ENCODE measurements at places on chromosomes 12 and 14. TPM values are rescaled to one million over a fixed set of nuclear protein-coding genes. Genes with fewer than 3 reads are reported as not detected.

DNA sequence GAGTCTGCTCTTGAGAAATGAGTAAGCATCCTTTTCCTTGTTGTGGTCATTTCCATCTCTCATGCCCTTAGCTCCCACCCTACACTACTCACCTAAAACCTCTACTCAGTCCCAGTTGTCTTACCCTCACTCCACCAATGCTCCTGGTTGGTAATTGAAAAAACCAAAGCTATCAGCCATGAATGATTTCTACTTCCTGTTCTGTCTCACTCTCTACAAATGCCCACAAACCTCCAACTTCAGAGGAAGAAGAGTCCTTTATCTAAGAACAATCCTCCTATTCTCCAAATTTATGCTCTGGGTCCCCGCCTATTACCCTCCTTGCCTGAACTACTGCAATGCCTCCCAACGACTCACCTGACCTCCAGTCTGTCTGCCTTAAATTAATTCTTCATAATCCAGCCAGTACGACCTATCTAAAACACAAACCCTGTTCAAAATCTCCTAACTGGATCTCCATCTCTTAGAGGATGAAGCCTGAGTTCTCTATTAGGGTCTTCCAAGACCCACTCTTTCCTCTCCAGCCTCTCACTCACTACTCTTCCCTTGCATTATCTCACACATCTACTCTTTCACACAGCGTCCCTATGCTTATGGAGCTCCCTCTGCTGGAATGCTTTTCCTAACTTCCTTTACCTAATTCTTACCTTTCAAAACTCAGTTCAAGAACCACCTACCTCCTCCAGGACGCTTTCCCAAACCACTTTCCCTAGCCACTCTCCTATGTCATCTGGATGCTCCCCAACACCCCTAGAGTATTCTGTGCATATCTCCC is 2.2 kb downstream of the DHRS1 start:
- H3K36me3 ChIP-seq: no peaks in the 10 kb centered on the region
- peaks cover 7% of the 10 kb centered on the region for H3K4me1 ChIP-seq
- peak overlapping the region; percentile 55 for H3K4me3 ChIP-seq
- peaks cover 9% of the 10 kb centered on the region for H3K27me3 ChIP-seq
- H3K27ac ChIP-seq: no peak overlapping the region

DNA sequence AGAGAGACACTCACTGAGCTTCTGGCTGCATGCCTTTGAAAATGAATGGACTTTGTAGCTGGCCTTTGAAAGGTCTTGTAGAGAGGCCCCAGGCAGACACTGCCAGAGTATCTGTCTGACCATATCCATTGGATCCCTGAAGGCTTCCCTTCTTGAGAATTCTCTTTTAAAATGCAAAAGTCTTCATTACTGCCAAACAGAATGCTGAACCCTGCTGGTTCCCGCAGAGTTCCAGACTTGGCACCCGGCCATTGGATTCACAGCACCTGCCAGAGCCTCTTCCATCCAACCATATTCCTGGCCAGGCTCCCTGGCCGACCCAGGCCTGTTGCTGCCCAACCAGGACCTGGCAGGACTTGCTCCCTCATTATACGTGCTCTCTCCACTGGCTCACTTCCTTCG is 182.5 kb downstream of the GXYLT1 start:
- H3K36me3 ChIP-seq: no peaks in the 10 kb centered on the region
- DNase-seq: no peak
- peaks cover 4% of the 10 kb centered on the region for H3K4me1 ChIP-seq
- no peaks in the 10 kb centered on the region for H3K27me3 ChIP-seq
- H3K27ac ChIP-seq: no peak overlapping the region
- no peak overlapping the region for H3K4me3 ChIP-seq

Gene TCHP
- total RNA-seq: 31.7 TPM

Gene MTA1
- total RNA-seq: 261 TPM

DNA sequence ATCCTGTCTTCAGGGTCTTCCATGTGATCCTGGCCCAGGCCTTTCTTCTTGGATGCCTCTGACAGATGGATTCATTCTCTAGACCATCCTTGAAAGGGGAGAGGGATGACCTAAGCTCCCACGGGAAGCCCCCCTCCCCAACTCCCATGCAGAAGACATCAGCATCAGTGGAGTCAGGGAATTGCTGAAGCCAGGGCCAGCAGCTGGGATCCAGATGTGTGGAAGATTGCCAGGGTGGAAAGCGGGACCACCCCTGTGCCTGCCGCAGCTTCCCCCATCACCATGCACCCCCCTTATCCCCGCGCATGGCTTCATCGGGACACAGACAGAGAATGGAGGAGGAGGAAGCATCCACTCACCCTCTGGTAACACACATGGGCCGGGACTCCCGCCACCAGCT is 183.6 kb upstream of the PRMT8 start:
- H3K36me3 ChIP-seq: no peaks in the 10 kb centered on the region
- H3K27me3 ChIP-seq: peaks cover 21% of the 10 kb centered on the region
- no peak for DNase-seq
- peaks cover 22% of the 10 kb centered on the region for H3K4me1 ChIP-seq

DNA sequence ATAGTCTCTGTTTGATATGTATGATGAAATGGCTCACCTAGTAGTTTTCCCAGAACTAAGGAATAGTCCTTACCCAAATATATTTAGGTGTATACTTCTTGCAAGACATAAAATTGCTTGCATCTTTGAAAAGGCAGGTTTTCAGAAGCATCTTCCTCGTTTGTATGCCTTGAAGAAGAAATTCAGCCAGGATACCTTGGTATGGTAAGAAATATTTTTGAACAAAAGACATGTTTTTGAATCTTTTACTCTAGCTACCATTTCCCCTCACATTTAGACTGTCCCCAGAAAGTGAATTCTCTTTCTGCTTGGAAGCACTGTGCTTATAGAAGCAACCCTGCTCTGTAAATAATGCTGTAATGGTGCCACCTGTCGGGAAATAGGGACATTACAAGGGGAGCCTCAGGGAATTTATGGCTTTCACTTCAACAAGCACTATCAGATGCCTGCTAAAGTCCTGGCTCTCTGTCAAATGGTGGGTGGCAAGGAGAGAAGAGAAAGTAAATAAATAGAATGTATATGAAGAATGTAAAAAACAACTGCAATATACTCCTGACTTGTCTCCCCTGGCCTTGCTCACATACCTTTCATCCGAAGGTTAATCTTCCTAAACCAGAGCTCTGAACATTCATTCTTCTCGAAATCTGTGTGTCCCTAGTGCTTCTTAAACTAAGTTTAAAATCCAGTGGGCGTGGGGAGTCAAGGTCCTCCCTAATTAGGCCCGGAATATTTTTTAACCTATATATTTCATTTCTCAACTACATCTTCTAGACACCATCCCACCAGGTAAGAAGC is 6.1 kb downstream of the CCDC184 start:
- peaks cover 12% of the 10 kb centered on the region for H3K4me1 ChIP-seq
- peak; percentile 75 for DNase-seq
- peaks cover 13% of the 10 kb centered on the region for H3K27me3 ChIP-seq
- H3K4me3 ChIP-seq: no peak overlapping the region
- H3K27ac ChIP-seq: no peak overlapping the region
- H3K36me3 ChIP-seq: peaks cover 7% of the 10 kb centered on the region

Gene PROX2
- not detected for total RNA-seq

Measured in glutamatergic neuron (in vitro differentiated cells).